ENCODE measurements at places on chromosomes 3 and 15. TPM values are rescaled to one million over a fixed set of nuclear protein-coding genes. Genes with fewer than 3 reads are reported as not detected.

TGM5 gene
- polyA plus RNA-seq, result not detected

ROPN1B gene
- polyA plus RNA-seq, result not detected

SPRED1 gene
- polyA plus RNA-seq, result 3.2 TPM

ARF4 gene
- polyA plus RNA-seq, result 224 TPM

AGBL1 gene
- polyA plus RNA-seq, result not detected

PRTG gene
- polyA plus RNA-seq, result not detected

ACP3 gene
- polyA plus RNA-seq, result 33.9 TPM

HMG20A gene
- polyA plus RNA-seq, result 10.2 TPM

AP2M1 gene
- 295 TPM for polyA plus RNA-seq

SERPINI2 gene
- 0.24 TPM for polyA plus RNA-seq
